Activated CD4-positive, alpha-beta T cell treated with anti-CD3 and anti-CD28 coated beads, Interleukin-2, amount 10 ng/mL, durations not matched to agents 24 days and 14 days (primary cell): ENCODE measurements at places on chromosomes 6 and 20. TPM values are rescaled to one million over a fixed set of nuclear protein-coding genes. Genes with fewer than 3 reads are reported as not detected.

DNA sequence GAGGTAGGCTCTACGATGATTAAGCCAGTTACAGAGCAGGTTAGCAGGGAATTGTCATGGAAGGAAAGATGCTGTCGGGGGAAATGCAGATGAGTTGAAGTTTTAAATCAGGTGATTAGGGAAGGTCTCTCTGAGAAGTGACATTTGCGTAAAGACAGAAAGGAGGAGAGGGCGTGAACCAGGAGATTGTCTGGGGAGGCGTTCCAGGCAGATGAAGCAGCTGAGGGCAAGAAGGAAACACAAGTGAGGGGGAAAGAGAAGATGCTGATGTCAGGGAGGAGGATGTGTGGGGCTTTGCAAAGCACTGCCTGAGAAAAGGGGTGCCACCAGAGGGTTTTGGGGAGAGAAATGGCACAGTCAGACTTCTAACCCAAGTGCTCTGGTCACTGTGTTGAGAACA, 2.5 kb upstream of the TMEM14B start:
- no peak overlapping the region for H3K27ac ChIP-seq
- H3K4me3 ChIP-seq = no peak overlapping the region
- H3K27me3 ChIP-seq = no peaks in the 10 kb centered on the region
- DNase-seq = no peak

- H3K27ac ChIP-seq = no peak overlapping the region
- H3K4me1 ChIP-seq = no peaks in the 10 kb centered on the region
- no peak for DNase-seq
- H3K4me3 ChIP-seq = no peak overlapping the region
These were observed 322.8 kb upstream of the GJE1 start for GRCh38 chr6:141809901-141810300.

DNA sequence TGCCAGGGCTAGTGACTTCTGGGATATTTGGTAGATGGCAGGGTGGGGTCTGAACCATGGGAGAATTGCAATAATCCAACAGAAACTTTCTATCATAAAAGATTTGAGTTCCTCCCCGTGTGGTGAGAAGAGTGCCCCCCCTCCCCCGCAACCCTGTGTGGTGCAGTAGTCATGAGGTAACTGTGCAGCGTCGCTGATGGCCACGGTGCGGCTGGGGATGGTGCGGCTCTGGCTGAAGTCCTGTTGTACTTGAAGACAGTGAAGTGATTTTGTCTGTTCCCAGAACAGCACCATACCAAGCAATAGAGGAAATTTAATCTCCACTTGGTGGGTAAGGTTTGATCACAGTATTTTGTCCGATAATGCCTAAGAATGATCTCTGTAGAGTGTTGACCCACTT, 654.8 kb upstream of the POU3F2 start:
- no peaks in the 10 kb centered on the region for H3K36me3 ChIP-seq
- no peaks in the 10 kb centered on the region for H3K4me1 ChIP-seq
- DNase-seq = no peak
- H3K4me3 ChIP-seq = no peak overlapping the region

PLCB4 gene
- total RNA-seq = not detected in 2 replicates

TRIM15 gene
- total RNA-seq = 0.24 and 0.65 TPM in 2 replicates

RRAGD gene
- total RNA-seq = 10.6 and 10.9 TPM in 2 replicates

TAAR2 gene
- not detected in 2 replicates for total RNA-seq
